ENCODE measurements at places on chromosomes 4 and X. TPM values are rescaled to one million over a fixed set of nuclear protein-coding genes. Genes with fewer than 3 reads are reported as not detected.

The TMPRSS11B gene
- total RNA-seq, result 0.08 TPM

DNA sequence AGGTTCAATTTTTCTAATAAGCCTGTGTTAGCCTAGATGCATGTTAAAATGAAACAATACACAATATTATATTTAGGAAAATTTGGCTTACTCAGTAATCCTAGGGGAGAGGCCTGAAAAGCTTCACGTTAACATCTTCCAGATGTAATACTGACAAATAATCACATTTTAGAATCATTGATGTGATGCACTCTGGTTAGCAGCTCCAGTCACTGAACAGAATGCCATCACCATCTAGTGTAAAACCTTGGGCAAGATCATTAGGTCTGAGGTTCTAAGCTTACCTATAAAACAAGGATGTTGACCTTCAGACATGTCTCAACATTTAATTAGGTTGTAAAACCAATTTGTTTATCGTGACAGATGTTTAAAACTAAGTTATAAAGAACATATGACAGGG, 1704.8 kb downstream of the STIM2 start:
- ATAC-seq, result no peak

The STS gene
- total RNA-seq, result 41.0 TPM

DNA sequence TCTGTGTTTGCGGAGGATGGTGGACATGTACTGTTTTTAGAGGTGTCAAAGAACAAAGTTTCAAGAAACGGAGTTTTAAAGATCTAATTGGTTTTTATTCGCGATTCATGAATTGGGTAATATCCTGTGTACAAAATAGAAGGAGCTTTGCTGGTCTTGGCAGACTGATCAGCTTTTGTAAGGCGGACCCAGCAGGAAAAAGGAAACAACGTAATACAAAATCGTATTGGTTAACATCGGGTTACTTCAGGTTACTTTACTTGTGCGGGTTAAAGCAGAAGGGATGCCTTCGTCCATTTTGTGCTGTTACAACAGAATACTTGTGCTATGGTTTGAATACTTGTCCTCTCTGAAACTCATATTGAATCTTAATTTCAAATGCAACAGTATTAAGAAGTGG, 11.4 kb upstream of the NYX start:
- no peak for ATAC-seq

The GAB3 gene
- 0.38 TPM for total RNA-seq

- no peak for ATAC-seq
Observed at GRCh38 chrX:27987862-27988646, 6.8 kb upstream of the DCAF8L1 start.

- peak; percentile 75 for ATAC-seq
Observed at GRCh38 chrX:25144043-25144940, 128.5 kb upstream of the ARX start.

DNA sequence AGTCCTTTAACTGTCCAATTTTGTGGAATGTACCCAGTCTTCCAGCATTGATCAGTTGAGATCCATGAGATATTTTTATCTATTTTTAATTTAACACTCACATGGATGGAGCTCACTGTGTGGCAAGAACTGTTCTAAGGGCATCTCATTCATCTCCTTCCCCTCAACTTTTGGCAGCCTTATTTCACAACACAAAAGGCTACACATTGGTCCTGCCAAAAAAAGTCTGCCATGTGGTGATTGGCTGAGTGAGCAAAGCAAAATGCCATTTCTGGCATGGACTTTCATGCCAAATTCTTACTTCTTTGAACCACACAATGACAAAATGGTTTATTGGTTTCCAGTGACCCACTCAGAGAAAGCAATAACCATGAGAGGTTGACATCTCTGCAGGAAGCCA, 171.6 kb upstream of the MAP3K15 start:
- ATAC-seq, result no peak

The ADRA2C gene
- total RNA-seq, result 3.1 TPM

DNA sequence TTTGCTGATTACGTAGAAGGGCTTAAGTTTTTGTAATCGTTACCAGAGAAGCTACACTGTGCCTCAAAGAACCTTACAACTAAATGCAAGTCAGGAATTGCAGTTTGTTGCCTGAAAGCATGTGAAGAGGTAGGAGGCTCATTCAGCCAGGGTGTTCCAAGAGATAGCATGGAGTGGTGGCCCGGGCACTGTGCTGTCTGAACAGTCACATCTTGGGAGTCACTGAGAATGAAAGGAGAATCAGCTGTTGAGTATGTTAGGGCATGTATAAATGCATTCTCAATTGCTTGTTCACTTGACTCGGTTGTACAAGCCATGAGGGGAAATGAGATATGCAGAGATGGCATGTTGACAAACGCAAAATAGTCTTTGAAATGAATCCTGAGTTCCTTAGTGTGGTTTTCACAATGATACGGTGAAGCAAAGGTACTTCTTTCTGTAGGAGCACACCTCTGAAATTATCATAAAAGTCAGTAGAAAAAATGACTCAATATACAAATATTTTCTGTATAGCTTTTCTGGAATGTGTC, 161.0 kb downstream of the DCTD start:
- ATAC-seq, result no peak

GRCh38 chr4:33067221-33067620, 2347.1 kb downstream of the PCDH7 start:
- no peak for ATAC-seq

- ATAC-seq, result no peak
Observed at GRCh38 chrX:36609616-36610585, 398.3 kb upstream of the FAM47C start.

DNA sequence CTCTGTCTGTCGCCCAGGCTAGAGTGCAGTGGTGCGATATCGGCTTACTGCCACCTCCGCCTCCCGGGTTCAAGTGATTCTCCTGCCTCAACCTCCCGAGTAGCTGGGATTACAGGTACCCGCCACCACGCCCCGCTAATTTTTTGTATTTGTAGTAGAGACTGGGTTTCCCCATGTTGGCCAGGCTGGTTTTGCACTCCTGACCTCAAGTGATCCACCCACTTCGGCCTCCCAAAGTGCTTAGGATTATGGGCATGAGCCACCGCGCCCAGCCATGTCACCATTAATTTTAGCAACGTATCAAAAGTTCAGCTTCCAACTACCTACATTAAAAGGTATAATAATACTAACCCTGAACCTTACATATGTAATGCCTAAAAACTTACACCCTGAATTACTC, 940 bp upstream of the UTP3 start:
- no peak for ATAC-seq

DNA sequence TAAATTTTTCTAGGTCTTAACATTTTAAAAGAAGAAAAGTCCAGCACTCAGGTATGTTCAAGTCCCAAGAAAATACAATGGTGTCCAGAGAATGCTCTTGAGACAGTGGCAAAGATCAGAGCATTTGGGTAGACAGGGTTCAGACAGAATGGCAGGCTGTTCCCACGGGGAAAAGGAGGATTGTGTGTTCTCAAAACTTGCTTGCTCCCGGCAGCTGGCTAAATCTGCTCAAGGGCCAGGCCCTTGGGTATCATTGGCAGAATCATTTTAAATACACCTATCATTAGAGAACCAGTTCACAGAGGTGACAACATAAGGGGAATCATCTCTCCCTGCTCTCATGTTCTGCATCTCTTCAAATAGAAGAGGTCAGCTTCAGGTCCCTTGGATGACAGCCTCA, 456.3 kb downstream of the DTHD1 start:
- ATAC-seq, result no peak

- no peak for ATAC-seq
Observed at GRCh38 chrX:13598877-13599276, 29.5 kb downstream of the EGFL6 start.

- ATAC-seq, result no peak
Observed at GRCh38 chr4:79141530-79141929, 184.3 kb downstream of the NAA11 start.

The C1GALT1C1 gene
- total RNA-seq, result 10.9 TPM

The EREG gene
- total RNA-seq, result 0.09 TPM

The MAGEA4 gene
- total RNA-seq, result not detected

The TMEM150C gene
- 1.1 TPM for total RNA-seq

The IL13RA1 gene
- 0.75 TPM for total RNA-seq

GRCh38 chr4:84146300-84146959, 352.7 kb downstream of the NKX6-1 start:
- no peak for ATAC-seq

- ATAC-seq, result peak; percentile 79
Observed at GRCh38 chr4:153791746-153792617, 3.1 kb upstream of the SFRP2 start.

- ATAC-seq, result peak; percentile 99
Observed at GRCh38 chr4:184688447-184688846, 38.9 kb downstream of the PRIMPOL start.

The PABPC1L2A gene
- total RNA-seq, result not detected

The PAGE2B gene
- 3.7 TPM for total RNA-seq

GRCh38 chrX:104113222-104113965, 1.1 kb downstream of the ZCCHC18 start:
- ATAC-seq, result peak; percentile 58

Measured in motor neuron (in vitro differentiated cells).